ENCODE measurements at places on chromosomes 5 and 9. TPM values are rescaled to one million over a fixed set of nuclear protein-coding genes. Genes with fewer than 3 reads are reported as not detected.

Gene OR2Y1
- not detected for polyA plus RNA-seq

Gene KIF24
- polyA plus RNA-seq, result 6.1 TPM

Gene ZNF483
- polyA plus RNA-seq, result 4.4 TPM

- no peak for DNase-seq
Measured at GRCh38 chr5:107483231-107484024, 187.3 kb downstream of the EFNA5 start.

DNA sequence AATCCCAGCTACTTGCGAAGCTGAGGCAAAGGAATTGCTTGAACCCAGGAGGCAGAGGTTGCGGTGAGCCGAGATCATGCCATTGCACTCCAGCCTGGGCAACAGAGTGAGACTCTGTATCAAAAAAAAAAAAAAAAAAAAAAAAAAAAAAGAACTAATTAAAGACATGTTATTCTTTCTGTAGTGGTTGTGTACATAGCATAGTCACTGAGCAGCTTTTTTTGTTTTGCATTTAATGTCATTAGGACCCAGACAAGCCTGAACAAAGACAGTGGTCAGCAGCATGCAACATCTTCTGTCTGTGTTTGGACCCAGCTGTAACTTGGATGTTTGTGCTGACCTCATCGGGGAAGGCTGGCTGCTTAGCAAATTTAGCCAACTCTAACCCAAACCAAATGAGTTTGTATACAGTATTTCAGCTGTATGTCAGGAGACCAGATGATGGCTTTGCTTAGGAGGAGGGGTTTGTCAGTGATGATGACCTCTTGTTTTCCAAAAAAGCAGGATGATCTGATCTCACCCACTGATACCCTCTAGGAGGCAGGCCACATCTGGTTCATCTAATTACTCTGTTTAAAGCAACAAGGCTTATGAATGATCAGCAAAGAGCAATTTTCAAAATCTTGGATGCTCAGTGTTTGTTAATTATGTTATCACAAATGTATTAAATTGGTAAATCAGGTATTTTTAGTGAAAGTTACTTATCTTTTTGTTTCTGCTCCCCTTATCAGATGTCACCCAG is 39.5 kb downstream of the SNCAIP start:
- no peak for DNase-seq

GRCh38 chr5:110625376-110625999 is 101.0 kb downstream of the TMEM232 start:
- peak; percentile 9 for DNase-seq

DNA sequence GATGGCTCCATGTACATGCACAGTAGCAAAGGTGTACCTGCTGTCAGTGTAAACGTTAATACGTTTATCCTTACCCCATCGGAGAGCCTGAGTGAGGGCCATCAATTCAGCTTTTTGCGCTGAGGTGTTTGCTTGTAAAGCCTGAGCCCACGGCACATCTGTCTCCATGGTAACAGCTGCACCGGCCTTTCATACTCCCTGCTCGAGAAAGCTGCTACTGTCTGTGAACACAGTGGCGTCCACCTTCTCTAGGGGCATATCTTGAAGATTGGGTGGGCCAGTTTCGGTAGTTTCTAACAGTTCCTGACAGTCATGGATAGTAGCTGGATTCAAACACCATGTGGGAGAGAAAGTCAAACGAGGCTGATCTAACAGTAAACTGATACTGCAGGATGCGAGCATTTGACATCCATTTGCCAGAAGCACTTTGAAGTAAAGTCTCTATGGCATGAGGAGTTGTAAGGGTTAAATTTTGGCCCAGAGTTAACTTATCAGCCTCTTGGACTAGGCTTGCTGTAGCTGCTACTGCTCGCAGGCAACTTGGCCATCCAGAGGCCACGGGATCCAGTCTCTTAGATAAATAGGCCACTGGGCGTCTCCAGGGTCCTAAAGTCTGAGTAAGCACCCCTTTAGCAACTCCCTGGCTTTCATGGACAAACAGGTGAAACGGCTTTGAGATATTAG is 21.0 kb upstream of the RHOBTB3 start:
- DNase-seq, result no peak

DNA sequence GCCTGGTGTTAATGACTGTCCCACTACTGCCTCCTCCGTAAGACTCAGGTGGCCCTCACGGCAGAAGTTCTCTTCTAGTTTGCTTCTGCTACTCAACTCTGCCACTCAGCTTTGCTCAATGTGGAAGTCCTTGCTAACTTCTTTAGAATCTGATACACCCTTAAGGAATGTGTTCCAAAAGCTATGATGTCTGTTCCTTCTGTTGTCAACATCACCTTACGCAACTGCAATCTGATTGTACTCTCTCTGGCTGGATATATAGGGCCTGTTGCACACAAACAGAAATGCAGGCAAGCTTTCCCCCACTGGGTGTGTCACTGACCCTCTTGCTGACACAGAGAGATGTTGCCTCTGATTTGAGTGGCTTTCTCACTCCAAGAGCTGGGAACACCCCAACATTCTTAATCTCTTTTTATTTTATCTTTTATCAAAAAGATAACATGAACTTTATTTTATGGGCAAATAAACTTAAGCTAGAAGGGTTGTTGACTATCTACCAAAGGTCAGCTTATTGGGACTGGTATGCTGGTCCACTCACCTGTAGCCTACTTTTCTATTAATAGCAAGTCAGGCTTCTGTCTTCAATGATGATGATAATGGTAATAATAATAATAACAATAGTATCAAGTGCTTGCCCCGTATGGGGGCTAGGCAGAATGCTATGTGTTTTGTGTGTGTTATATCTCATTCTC is 25.2 kb downstream of the TMEM252 start:
- no peak for DNase-seq
